Left lung (tissue), 14 donors: ENCODE measurements at places on chromosomes 2 and 18. TPM values are rescaled to one million over a fixed set of nuclear protein-coding genes. Genes with fewer than 3 reads are reported as not detected.

DNA sequence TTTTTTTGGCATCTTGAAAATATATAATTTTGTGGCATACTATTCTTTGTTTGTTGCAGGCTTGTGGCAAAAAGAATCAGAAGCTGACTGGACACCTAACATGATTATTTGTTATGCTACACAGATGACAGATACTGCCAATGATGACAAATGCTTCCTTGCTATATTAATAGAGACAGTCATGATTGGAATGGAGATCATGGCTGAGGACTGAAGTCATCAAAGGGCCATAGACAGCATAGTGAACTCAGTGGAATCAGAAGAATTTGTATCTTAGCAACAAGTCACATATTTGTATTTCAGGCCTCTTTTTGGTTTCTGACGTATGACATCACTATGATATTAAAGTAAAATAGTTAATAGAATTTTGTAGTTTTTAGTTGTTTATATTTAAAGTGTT, 1003.8 kb upstream of the DDX18 start:
- DNase-seq, result no peak

HJURP gene
- 25.3 TPM for polyA plus RNA-seq

DNA sequence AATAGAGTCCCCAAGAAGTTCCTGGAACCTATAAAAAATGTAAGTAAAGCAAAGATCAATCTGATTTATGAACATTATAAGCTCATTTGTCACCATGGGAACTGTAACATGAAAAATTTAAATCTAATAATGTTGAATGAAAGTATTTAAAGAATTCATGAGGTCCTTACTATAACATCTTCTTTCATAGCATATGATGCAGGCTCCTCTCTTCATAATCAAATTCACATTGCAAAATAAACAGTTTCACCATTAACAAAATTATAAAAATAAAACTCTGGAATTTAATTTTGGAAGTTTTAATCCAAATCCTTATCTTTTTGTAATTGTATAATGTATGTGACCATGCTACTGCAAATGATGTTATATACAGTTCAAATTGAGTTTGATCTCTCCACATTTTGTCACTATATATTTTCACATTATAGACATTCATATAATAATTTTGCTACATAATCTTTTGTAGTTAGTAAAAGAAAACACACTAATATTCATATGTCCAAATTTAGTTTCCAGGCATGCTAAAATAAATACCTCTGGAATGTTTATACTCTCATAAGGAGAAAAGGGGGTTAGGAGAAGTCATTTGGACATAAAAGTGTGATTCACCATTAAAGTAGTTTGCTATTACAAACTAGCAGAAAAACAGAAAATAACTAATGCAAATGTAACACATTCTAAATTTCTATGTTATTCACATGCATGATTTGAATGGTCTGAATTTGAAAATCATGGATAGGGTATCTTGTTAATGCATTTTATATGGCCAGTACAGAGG, 954.1 kb downstream of the DSC3 start:
- DNase-seq, result no peak

GRCh38 chr2:191692502-191693115, 14.7 kb downstream of the NABP1 start:
- no peak for DNase-seq

EGR4 gene
- polyA plus RNA-seq, result not detected
